ENCODE measurements at places on chromosomes 1 and 21.

DNA sequence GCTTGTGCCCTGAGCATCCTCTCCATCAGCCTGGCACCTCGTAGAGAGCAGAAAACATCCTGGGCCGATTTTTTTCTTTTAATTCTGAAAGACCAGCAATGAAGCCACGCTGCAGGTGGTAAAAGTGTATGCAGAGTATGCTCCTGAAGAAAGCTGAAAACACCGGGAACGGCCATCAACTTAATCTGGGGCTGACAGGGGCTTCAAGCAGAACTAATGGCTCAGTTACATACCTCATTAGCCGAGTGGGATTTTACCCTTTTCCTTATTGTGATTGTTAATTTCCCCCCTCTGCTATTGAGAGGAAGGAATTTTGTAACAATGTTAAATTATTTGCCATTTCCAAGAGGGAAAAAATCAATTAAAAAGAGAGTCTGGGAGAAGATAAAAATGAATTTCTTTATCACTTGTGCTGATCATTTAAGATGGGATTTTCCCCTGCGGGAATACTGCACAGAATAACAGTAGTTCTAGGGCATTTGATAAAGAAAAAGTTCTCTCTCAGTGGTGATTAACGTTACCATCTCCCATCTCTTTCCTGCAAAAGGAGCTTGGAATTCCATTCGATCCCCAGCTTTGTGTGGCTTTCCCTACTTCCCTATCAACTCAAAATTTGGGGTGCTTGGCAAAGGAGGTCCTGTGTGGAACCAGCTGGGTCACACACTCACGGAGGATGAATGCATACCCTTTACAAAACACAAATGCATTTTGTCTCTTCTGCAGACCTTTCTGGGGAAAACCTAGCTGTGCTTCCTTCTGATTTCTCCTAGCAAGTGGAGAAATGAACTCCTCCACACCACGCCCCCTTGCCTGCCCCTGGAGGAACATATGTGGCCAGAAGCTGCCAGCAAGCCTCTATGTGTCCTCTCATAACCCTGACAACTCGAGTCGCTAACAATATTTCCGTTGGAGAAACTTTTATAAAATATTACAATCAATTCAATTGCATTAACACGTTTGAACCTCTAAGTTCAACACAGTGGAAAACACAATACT, 70.9 kb downstream of the RRAGC start:
- no peak for DNase-seq

DNA sequence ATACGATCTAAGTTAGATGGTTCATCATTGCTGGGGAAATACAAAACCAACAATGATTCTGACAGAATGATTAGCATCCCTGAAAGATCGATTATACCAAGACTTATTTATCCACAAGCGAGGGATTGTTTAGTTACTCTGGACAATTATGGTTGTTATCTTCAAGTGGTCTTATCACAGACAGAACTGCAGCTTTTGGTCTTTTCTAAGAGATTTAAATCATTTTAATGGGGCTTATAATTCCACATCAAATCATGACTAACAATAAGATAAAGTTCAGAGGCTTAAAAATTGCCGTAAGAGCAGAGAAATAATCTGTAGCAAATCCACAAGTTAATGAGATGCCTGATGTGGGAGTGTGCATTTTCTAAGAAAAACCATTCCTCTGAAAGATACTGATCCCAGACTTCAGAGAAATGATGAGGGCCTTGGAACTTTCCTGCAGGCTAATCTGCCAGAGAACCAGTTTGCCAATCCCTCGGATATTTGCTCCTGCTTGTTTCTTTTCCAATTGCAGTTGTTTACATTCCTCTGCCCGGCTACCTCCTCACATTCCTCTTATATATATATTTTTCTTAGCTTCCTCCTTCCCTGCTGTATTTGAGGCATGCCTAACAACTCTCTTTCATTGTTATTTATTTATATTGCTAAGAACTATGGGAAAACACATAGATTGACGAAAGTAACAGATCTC, 134.8 kb downstream of the BACH1 start:
- DNase-seq = peak; percentile 16

- no peak for DNase-seq
These were observed 69.1 kb upstream of the JUN start for GRCh38 chr1:58852731-58853485.

GRCh38 chr1:162943622-162944021, 82.6 kb upstream of the CCDC190 start:
- peak; percentile 31 for DNase-seq

DNA sequence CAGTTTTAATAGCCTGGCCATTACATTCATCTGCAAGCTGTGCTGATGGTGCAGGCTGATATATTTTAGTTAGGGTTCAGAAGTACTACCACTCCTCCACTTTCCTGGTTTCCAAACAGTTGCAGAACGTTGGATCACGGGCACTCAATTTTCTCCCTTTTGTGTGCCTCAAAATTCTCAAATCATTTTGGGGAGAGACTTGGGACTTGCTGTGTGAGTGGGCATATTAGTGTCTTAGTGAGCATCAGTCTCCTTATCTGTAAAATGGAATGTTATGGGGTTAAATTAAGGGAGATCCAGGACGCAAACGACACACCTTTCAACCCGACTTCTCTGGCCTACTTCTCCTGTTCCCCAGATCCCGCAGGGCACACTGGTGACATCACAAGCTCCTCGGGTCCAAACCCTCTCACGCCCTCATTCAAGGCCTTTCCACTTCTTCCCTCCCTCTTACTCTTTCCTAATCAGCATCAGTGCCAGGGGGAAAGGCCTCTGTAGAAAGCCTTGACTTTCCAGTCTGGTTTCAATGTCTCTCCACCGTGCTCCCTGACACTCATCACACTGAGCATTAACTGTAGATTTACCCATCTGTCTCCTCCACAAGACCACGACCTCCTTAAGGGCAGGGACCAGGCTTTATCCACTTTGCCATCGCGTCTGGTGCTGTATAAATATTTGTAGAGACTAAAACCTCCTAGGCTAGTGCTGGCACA, 1.2 kb downstream of the PIGP start:
- DNase-seq = peak; percentile 77

- DNase-seq = no peak
These were observed 18.8 kb downstream of the GPBP1L1 start for GRCh38 chr1:45667321-45668111.

DNA sequence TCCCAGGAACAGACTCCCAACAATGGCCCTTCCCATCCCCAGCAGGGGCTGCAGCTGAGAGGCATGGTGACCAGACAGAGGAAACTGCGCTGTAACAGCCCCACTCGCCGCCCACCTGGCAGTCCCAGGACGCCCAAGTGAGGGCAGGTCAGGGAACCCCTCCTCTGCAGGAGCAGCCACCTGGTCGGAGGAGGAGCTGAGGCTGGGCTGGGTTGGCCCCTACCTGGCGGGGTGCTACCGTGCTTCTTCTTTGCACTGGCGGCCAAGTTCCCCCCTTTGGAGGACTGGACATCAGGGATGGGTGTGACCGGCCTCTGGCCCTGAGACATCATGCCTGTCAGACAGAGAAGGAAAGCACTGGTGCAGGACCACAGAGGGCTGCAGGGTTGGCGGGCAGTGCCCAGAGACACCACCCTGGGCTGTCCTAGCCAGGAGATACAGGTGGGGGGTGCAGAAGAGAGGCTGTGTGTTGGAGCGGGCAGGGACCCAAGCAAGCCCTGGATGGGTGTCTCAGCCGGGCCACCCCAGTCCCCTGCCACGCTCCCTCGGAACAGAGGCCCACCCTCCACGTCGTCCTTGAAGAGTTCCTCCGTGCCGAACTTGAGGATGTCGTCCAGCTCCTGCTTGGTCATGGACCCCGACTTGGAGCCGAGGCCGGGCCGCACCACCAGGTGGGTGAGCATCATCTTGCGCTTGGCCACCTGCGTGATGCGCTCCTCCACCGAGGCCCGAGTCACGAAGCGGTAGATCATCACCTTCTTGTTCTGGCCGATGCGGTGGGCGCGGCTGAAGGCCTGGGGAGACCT, 51.6 kb downstream of the CHD5 start:
- DNase-seq = no peak

- DNase-seq = no peak
These were observed 122.2 kb downstream of the COQ8A start for GRCh38 chr1:227062306-227062705.

DNA sequence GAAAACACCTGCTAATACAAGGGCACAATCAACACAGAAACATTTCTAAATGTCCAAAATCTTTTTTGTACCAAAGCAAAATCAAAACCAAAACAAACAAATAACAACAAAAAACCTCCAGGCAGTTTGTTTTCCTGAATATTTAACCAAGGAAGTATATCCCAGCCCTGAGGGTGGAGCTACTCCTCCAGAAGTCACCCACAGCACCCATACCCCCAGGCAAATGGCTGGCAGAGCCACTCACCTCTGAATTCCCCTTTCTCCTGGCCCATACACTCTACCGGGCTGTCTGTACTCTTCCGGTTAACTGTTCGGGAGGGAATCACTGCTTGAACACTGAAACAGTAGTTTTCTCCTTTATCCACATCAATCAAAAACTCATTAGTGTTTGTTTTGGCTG, 9.5 kb downstream of the F3 start:
- no peak for DNase-seq

- DNase-seq = no peak
These were observed 18.5 kb upstream of the MAGOH start for GRCh38 chr1:53256511-53257453.

DNA sequence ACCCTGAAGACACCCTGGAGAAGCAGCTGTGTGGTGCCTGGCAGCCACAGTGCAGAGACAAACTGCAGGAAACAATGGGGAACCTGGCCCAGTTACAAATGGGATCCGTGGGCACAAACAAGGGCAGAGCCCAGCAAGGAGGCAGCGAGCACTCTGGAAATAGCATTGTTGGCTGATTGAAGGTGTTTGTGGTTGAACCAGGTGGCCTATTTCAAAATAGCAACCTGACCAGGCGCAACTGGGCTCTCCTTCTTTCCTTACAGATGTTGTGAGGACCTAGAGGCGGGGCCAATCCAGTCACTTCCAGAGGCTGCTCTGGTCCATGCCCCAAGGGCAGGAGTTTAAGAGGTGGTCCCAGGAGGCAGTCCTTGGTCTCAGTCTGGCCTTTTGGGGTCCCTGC, 21.7 kb upstream of the ZBTB21 start:
- no peak for DNase-seq

DNA sequence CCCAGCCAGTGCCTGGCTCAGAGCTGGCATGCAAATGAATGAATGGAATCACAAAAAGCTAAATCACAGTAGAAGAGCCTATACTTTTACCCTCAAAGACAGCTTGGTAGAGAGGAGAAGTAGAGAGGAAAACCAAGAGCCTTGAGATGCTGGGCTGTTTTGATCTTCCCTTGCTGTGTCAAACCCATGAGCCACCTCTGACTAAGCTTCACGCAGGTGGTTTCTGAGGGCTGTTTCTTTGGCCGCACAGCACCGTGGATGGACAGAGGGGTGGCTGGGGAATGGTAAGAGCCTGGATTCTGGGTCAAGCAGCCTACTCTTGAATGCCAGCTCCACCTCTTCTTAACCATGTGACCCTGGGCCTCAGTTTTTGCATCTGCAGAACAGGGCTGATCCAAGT, 18.6 kb downstream of the ABCG1 start:
- DNase-seq = no peak

- no peak for DNase-seq
These were observed 211.1 kb downstream of the ROR1 start for GRCh38 chr1:63984930-63985290.

DNA sequence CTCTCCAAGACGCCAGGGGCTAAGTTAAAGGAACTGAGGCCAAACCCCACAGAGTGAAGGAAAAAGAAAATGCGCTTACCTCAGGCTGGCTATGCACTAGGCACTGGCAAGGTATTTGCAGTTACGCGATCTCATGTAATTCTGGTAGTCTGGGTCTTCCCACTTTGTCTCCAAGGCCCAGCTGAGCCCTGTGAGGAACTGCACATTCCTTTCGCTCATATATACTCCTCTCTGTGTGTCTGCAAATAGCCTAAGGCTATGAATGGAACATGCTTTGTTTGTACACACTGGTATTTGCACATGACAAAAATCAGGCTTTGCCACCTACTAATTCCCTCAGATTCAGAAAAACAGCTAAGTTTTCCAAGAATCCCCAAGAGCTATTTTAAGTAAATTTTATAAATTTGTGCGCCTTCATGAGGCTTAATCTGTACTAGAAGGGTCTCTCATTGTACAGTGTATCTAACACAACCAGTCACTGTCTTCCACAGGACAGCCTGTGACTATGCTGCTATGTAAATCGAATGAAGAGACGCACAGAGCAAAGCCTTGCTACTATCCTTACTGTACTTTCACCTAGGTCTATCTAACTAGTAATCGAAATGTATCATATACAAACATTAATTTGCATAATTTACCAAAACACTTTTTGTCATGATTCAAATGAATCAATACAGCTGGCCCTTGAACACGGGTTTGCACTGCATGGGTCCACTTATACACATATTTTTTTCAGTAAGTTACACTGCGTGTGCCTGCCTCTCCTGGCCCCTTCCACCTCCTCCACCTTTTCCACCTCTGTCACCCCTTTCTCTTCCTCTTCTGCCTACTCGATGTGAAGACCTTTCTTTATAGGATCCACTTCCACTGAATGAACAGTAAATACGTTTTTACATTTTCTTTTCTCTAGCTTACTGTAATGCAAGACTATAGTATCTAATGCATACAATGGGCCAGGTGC, 87.0 kb downstream of the SIPA1L2 start:
- no peak for DNase-seq

- DNase-seq = peak; percentile 74
These were observed 15.7 kb upstream of the PDXK start for GRCh38 chr21:43703035-43703880.

GRCh38 chr1:23559136-23559984, at the start of gene ID3:
Gene ID3, minus strand, starts transcription at chr1:23559501. Its CDS starts 75 bp downstream, at chr1:23559426.
- DNase-seq = peak; percentile 97

- DNase-seq = no peak
These were observed 6.9 kb upstream of the ANGPTL3 start for GRCh38 chr1:62590255-62590969.

DNA sequence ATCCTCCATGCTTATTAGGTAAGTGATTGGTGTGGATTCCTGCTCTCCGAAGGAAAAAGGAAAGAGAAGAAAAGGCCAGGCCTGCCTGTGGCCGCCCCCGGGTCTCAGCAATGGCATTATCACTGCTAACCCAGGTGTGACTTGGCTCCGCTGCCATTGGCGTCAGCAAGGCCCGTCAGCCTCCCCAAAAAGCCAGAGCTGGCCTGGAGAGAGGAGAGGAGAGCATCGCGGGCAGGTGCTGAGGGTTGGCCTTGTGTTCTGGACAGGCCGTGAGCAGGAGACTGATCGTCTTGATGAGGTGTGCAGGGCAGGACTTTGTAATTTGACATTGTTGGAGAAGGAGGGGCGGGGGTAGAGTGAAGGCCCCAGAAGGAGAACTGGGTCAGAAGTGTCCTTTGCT, 186.4 kb downstream of the CAMTA1 start:
- DNase-seq = no peak

Data from fibroblast of lung (primary cell).